ENCODE measurements at places on chromosomes 4 and X.

DNA sequence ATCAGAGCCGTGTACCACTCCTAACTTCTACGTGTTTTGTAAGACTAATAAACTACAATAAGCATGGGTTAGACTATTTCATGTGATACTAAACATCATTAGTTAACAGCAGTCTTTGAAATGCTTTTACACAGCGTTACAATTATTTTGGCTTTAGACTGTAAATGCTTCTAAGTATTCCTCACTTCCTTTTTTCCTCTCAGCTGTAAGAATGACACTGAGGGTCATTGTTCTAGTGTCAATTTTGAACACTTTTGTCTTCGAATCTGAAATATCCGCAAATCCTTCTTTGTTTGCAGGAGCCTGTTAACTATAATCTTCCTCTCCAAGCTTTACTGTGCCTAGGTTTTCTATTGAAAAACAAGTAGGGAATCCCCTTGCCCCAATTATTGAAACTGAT, 1.5 kb downstream of the ABCE1 start:
- DNase-seq: no peak

DNA sequence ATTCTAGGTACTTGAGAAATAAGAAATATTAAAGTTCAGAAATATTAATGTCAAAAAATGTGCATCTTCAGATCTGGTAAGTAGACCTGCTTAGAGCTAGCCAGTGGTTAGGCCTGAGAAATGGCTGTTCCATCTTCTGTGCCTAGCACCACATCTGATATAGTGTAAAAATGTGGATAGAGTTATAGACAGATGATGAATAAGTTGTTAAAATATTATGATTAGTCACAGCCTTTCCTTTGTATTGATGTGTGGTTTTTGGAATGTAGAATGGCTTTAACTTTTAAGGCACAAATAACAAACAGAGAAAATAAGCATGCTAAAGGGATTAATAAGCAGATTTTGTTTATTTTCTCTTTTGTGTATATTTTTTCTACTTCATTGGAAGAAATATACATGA, 133.5 kb upstream of the NUDT6 start:
- DNase-seq: no peak

DNA sequence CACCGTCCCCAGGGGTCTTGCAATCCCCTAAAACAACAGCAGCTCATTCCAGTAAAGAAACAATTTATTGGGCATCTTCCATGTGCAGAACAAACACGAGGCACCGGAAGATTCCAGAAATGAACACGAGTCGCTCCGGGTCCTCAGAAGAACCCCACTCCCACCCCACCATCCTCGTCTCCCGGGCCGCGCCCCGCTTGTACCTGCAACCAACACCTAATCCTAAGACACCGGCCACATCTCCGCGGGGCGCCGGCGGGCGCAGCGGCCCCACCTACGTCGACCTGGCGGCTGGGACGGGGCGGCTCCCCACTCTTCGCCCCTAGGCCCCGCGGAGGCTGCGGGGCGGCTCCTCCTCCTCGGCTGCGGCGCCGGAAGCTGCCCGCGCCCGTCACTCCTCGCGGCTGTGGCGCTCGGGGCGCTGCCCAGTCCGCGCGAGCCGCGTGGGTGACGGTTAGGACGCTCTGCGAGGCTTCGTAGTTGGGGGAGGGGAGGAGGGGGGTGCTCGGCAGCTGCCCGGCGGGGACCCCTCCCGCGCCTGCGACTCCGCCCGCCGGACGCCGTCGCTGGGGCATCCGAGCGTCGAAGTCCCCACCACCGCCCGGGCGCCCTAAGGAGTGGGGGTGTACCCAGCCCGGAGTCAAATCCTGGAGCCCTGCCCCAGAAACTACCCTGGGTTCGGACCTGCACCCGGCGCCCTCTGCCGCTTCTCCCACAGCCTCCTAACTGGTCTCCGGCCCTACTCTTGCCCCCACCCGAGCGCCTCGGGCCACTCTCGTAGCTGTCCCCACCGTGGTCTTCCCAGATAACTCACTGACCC, at the start of gene CCDC158:
CCDC158 (minus strand) TSS at position 380 of the 820 bp plus-strand sequence. CDS start 17,934 bp downstream, outside the sequence.
- no peak for DNase-seq

GRCh38 chr4:47315346-47315745, 148.2 kb downstream of the COMMD8 start:
- no peak for DNase-seq

DNA sequence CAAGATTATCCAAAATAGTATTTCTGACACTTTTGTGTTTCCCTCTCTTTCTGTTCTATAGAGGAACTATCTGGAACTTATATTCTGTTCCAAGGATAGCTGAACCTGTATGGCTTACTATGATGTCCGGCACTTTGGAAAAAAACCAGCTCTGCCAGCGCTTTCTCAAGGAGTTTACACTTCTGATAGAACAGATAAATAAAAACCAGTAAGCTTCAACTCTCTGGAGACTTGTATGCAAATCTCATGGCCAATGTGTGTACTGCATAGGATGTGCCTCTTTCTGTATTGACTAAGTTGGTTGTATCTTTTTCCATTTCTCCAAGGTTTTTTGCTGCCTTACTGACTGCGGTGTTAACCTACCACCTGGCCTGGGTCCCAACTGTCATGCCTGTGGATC, 92.5 kb downstream of the FNIP2 start:
- no peak for DNase-seq

DNA sequence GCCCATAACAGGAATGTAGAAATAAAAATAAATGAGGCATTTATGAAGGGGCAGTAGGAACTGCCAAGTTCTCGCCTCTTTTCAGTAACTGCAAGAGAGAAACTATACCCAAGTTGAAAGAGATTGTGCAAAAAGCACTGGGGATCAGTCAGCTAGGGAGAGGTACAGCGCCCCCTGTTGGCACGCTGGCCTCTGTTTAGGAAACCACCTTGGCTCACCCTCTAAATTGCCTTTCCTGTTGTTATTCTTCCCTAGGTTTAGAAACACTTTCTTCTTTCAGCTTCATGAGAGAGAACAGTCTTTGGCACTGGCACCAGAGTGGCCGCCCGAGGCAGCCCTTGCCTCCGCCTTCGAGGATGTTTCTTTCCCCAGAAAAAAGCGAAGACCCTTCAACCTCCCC, 348.5 kb downstream of the MID1IP1 start:
- no peak for DNase-seq

- no peak for DNase-seq
Observed at GRCh38 chr4:105194328-105195231, 47.9 kb downstream of the TET2 start.

GRCh38 chr4:56323327-56323726, 64.0 kb downstream of the AASDH start:
- no peak for DNase-seq

DNA sequence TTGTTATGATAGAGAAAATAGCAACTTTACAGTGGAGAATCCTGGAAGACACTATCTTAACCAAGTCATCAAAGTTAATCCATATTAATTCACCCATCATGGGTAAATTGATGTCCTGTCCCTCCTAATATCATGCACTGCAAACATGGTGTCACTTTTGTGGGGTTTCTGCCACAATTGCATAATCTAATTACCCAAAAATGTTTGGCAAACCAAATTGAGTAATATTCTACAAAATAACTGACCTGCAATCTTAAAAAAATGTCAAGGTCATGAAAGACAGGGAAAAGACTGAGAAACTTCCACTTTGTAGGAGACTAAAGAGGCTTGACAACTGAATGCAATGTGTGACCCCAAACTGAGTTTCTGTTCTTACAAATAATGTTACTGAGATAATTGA, 37.1 kb upstream of the PLAC8 start:
- DNase-seq: no peak

DNA sequence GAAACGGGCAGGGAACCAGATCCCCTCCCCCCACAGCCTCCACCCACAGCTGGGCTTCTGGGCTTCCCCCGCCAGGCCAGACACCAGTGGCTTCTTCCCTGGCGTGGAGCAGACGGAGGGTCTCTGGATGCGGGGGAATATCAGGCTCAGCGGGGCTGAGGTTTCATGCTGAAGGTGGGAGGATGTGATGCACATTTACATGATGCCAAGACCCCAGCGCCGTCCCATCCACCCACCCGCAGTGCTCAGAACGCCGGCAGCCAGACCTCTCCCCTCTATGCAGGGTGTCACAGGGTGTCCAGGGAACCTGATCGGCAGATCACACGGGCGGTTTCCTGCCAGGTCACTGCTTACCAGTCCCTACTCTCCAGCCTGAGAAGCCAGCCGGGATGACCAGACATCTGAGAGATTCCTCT, 12.8 kb upstream of the TNIP2 start:
- no peak for DNase-seq

DNA sequence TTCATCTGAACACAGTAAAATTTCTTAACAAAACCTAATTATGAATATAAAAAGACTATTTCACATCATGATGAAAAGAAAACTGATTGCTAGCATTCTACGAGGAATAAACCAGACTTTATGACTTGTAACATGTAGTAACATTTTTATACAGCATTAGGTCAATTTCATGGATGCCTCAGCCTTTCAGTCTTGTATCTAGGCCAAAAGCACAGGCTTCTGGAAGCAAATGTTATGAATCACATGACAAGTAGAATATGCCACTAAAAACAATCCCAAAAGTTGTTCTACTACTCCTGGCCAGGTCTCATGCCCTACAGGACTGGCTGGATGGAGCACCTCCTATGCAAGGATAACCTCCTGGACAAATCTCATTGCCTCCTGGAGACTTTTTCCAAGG, 101.2 kb downstream of the ARHGAP6 start:
- DNase-seq: no peak

DNA sequence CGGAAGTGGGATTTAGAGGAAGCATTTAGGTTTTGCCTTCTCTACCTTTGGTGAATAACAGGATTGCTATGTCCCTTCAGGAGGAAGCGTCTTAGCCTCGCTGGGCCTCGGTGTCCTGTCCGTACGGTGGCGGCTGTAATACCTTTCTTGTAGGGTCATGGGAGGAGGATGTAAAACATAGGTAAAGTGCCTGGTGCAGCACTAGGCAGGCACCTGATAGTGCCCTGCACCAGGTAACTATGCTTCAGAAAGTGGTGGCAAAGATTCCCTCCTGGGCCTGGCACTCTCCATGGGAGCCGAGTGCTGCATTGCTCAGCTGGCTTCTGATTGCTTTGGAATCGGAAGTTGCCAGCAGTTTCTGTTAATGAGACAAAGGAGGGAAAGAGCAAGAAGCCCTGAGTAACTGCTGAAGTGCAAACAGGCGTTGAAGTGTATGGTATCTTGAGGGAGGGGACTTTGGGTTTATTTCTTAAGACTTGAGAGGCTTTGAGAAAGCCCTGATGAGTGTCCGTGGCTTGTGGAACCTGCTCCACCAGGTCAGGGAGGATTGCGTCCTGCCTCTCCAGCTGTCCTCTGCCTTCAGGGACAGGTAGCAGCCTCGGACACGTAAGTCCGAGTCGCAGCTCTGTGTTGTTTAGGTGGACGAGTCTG, 45.8 kb downstream of the TBC1D14 start:
- DNase-seq: no peak

DNA sequence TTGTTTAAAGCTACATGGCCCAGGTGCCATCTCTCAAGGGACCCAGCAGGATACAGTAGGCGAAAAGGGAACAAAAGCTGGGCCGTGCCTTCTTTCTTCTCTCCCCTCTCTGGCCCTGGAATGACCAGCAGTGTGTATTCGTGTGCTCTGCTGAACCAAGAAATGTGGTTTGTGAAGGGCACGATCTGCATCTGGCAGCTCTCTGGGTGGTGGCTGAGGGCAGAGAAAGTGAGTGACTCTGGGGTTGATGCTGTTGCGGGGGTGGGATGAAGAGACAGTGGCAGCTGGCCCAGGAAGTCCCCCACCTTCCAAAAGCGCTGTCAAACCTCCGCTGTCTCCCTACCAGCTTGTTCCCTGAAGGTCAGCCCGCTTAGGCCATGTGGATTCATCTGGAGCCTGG, 88.3 kb downstream of the CLDN34 start:
- DNase-seq: no peak

DNA sequence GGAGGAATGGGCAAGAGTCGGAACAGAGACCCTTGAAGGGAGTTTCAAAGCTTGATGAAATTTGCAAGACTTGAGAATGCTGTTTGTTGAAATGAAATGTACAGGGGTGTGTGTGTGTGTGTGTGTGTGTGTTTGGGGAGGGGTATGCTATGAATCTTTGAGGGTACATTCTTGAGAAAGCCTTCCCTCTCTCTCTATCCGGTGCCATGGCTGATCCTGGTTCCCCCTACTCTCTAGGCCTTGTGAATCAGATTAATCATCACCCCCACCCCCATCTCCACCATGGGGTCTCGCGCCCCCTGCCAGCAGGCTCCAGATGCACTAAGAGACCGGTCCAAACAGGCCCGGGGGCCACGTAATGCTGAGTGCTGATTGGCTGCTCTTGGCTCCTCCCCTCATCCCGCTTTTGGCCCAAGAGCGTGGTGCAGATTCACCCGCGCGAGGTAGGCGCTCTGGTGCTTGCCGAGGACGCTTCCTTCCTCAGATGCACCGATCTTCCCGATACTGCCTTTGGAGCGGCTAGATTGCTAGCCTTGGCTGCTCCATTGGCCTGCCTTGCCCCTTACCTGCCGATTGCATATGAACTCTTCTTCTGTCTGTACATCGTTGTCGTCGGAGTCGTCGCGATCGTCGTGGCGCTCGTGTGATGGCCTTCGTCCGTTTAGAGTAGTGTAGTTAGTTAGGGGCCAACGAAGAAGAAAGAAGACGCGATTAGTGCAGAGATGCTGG, at the start of gene HTR2C:
HTR2C (plus strand) TSS at position 441 of the 729 bp plus-strand sequence. CDS start 142,851 bp downstream, outside the sequence.
- DNase-seq: no peak

DNA sequence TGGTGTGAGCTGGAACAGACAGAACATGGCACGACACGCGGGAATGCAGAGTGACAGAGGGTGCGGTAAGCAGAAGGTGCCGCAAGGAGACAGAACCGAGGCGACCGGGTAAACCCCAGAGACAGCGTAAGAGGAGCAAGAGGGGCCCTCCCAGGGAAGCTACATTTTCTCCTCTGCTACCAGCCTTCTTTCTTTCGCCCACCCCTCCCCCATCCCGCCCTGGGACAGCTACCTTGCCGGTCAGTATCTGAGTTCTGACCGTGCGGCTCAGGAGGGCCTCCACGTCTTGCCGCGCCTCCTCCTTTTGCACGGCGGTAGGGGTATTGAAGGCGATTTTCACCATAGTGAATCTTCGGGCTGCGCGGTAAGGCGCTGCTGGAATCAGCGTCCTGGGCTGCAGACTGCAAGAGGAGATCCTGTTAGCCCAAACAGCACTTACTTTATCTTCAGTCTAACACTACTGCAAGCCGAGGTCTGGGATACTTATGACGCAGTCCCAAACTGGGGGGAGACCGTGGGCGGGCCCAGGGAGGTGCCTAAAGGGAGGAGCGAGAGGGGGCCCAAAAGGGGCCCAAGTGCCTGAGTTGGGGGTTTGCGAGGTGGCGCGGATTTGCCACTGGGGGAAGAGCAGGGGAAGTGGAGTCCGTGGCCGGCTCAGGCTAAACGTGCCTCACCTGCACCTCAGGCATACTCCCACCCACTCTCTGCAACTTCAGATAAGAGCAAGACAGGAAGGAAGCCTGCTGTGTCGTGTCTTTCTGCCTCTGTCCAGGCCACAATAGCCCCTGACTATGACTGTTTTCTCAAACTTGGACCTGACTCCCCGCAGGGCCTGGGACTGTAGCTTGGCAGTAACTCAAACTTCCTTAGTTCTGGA, at the start of gene ITM2A:
ITM2A (minus strand) TSS at position 462 of the 877 bp plus-strand sequence; CDS start at position 343, 119 bp downstream.
- DNase-seq: no peak

DNA sequence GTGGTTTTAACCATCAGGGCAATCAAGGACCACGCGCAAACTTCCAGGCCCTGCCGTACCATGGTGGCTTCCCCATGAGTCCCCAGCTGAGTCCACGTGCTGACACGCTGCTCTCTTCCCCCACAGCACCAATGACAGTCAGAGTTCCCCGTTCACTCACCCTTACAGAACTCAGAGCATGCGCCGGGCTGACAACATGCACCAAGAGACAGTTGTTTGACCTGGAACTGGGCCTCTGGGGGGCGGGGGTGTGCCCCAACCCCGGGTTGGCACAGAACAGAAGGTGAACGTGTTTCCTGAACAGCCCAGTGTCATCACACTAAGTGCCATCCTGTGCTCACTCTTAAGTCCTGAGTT, 29.4 kb downstream of the IRF2 start:
- no peak for DNase-seq

GRCh38 chr4:108596344-108596743, 24.0 kb upstream of the RPL34 start:
- DNase-seq: no peak
